Neuronal stem cell (in vitro differentiated cells): ENCODE measurements at places on chromosomes 4 and X.

DNA sequence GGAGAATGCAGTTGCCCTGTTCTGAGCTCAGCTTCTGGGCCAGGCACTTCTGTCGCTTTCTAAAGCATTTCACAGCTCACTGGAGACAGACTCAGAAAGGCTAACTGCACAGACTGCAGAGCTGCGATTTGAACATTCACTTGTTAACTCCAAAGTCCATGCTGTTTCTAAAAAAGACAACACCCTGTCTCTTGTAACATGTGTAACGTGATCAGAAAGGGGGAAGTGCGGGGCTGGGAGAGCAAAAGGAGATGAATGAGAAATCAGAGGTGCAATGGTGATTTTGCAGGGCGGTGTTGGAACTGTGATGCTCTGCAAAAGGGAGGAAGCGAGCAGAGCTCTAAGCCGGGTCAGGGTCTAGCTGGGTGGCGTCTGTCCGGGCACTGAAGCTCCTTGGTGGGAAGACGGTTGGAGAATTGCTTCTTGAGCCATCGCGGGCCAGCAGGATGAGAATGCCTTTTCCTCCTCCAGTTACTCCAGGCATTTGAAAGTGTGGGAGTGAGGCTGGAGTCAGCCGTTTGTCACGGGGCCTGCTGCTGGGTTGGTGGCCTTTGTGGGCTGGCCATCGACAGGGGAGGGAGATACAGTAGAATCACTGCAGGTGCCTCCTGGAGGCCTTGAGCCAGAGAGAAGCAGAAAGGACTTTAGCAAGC, 20.3 kb downstream of the TBC1D14 start:
- no peak for DNase-seq

DNA sequence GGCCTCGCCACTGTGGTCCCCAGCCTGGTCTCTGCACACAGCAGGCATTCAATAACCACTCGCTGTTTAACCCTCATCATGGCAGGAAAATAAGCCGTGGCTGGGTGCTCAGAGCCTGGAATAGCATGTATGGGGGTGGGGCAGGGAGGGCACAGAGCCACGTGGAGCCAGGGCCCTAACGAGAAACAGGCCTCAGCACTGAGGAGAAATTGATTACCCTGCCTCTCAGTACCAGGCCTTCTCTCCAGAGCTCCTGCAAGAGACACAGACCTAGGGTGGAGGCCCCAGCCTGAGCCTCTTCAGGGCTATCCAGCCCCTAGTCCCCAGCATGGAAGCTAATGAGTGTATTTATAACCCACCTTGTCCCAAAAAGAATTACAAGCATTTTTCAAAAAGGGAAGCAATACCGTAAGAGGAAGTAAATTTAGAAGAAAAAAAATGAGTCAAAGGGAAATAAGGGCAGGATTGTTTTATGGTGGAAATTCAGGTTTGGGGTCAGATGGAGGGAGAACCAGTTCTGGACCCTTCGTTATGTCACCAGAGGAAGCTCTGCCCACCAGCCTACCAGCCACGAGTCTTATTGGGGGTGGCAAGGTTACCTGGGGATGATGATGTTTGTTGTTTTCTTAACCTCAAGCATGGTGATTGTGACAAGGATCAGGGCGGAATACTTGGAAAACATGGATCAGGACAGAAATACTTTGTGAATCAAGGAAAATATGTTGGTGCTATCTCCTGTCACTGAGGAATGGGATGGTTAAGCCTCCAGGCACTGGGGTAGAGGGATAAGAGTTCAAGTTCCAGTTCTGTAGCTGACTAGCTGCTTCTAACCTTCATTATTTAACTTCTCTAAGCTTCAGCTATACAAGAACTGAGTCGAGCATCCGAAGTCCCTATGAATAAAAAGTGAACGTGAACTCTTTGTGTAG, 101.9 kb upstream of the RBPJ start:
- no peak for DNase-seq

DNA sequence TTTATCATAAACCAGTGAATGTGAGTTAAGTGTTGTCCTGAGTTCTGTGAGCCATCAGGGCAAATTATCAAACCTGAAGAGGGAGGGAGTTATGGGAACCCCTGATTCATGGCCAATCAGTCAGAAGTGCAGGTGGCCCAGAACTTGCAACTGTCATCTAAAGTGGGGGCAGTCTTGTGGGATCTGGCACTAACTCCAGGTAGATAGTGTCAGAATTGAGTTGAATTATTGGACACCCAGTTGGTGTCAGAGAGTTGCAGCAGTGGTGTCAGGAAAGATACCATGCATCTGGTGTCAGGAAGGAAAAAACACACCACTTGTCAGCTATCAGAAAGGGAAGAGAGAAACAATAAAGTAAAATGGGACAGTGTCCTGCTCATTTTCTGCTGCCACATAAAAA, 8.4 kb downstream of the CORIN start:
- no peak for DNase-seq

DNA sequence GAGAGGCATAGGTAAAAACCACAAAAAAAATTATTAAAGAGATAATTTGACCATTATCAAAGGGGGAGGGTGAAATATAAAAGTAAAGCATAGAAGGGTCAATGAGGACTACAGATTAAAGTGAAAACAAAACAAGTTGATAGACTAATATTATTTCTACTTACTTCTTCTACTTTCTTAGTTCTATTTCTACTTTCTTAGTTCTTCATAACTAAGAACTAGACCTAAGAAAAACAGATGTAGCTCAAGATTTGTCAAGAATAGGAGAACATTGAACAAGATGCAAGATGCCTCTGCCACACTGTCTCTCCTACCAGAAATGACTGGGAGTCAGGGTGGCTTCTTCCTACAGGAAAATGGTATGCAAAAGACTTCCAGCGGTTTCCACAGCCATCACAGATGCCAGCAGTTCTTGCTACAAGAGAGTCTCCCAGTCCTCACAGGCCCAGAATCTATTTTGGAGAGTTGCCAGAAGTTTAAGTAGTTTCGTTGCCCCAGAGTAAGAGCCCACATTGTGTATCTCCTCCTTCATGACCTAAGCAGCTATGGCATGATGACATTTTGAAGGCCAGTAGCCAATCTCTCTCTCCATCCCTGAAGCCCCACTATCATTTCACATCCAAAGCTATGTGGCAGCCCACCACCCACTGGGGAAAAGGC, 42.9 kb upstream of the DDX60 start:
- DNase-seq = no peak

DNA sequence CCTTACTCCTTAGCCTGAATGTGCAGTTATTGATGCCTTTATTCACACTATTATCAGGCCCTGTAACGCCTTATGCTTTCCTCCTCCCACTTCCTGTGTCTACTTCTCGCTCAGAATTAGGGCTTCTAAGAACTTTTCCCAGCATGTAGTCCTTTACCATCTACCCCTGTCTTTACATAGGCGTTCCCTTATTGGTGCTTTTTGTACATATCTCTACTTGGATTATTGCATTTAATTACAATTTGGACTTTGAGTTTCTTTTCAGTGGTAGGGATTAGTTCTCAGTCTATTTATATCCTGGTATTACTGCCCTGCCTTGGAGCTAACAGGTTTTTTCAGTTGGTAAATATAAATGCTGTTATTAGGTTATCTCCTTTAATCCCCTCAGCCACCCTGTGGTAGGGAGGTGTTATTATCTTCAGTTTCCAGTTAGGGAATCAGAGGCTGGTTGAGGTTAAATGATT, 84.0 kb downstream of the RBPJ start:
- no peak for DNase-seq

DNA sequence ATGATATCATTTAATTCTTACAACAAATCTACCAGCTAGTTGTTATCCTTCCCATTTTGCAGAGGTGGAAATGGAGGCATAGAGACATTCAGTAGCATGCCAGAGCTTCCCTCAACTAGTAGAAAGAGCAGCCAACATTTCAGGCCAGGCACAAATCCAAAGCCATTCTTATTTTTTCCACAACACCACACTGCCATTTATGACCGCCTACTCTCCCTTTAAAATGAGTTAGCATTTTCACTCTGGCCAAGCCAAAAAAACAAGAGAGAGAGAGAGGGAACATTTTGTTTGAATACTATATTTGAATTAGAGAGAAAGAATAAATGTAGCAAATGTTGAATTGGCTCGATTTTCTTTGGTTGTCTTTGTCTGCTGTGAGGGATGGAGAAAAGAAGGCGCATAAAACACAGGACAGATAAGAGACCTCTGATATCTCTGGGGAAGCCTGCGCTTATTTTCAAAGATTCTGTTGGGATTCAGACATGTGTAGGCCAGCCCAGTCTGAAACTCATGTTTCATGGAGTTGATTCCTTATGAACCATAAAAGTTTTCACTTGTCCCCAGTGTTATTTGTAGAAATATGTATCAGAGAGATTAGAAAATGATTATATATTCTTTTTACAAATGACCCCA, 265.7 kb downstream of the RAB28 start:
- DNase-seq = no peak

- no peak for DNase-seq
Measured at GRCh38 chr4:122379239-122379638, 428 bp downstream of the ADAD1 start.

DNA sequence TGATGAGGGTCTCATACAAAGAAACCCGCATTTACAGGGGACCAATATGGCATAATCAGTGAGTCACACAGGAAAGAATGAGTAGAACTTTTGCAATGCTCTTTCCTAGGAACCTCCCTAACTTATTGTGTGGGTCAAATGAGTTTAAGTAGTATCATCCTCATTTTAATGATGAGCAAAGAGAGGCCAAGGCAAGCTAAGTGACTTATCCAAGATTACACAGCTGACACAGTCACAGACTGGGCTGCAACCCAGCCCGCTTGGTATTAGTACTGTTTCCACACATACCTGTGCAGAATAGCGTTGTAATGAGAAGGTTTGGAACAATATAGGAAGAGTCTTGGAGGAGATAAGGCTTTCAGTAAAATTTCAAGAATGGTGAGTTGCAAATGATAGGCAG, 91.0 kb upstream of the PPP1R2C start:
- DNase-seq = no peak

GRCh38 chr4:156889616-156890594, 81.7 kb downstream of the PDGFC start:
- DNase-seq = no peak

GRCh38 chrX:16963216-16963615, 16.8 kb downstream of the REPS2 start:
- no peak for DNase-seq

GRCh38 chrX:151543706-151544105, 19.8 kb upstream of the PASD1 start:
- DNase-seq = no peak

DNA sequence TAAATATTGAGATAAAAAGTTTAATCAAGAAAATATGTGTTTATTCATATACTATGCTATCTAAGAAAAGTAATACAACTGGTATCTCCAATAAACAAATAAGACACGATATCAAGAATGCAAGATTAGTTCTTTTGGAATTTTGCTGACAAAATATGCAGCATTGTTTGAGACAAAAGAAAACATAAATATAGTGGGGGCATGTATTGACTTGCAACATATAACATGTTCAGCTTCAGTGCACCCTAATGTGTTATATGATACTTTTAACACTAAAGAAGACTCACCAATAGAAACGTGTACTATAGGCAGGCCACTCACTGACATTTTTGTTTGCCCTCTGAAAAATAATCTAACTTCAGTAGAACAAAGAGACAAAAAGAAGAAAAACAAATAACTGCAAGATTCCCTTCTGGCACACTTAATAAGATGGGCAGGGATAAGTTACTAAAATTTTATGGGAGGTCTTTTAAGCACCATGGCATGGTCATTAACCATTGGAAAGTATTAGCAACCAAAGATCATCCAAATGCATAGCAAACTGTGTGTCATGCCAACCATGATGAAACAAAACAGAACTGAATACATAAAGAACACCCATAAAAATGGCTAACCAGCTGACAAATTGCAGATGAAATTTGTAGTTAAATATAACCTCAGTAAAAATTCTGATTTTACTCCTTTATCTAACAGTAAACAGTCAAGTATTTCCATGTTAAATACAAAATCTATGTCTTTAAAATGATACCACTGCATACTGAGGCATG, 447.9 kb upstream of the FAM241A start:
- DNase-seq = no peak

- no peak for DNase-seq
Measured at GRCh38 chr4:56752985-56753384, 68.5 kb downstream of the SPINK2 start.

DNA sequence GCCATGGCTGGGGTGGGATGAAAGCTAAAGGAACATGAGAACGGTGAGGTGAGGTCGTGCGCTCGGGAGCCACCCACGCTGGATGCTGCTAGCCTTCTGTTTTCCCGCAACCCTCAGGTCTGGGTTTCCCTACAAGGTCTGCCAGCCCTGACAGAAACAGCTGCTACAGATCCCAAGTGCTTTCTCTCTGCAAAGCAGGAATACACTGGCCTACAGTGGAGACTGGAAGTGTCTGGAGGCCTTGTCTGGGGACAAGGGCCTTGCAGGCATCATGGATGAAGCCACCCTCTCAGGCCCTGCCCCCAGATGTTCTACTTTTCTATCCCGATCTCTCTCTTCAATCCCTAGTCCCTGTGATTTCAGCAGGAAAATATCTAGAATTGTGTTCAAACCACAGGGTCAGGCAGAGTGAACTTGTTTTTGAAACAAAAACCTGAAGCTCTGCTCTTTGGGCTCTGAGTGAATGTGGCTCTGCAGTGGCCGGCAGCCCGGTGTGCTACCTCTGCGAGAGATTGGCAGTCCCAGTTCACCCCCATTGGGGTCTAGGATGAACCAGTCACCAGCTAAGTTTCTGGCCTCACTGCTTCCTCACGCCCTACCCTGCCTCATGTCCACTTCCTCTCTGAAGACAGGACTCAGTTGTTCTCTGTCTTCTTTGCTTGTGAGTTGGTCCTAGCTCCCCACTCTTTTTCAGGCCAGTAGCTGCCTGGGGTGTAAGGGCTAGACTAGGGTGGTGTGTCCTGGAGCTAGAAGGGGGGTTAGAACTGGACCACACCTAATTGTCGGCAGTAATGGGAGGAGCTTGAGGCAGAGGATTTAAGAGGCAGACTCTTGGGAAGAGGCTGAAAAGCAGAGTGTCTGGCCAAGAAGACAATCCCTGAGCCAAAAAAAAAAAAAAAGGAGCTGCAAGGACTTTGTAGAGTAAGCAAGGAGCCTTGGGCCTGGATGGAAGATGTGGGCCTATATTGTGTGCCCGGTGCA, 89.6 kb downstream of the RTL5 start:
- DNase-seq = no peak

- DNase-seq = no peak
Measured at GRCh38 chrX:153549231-153549630, 31.8 kb downstream of the ATP2B3 start.

DNA sequence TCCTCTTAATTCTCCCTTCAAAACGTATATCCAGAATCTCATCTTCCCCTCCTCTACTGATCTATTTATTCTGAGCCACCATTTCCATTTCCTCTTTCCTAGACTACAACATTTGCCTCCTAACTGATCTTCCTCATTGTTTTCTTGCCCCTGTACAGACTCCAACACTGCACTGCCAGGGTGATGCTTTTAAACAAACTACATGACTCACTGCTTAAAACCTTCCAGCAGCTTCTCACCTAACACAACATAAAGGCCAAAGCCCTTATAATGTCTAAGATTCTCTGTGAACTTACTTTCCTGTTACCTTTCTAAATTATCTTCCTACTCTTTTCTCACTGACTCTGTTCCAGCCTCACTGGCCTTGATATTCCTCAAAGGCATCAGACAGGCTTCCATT, 161.0 kb upstream of the HS3ST1 start:
- no peak for DNase-seq
